ENCODE measurements at places on chromosomes 1 and 21.

- no peak for DNase-seq
Observed at GRCh38 chr1:8351693-8352470, 34.0 kb downstream of the SLC45A1 start.

- no peak for DNase-seq
Observed at GRCh38 chr21:14259747-14260146, 43.8 kb downstream of the RBM11 start.

DNA sequence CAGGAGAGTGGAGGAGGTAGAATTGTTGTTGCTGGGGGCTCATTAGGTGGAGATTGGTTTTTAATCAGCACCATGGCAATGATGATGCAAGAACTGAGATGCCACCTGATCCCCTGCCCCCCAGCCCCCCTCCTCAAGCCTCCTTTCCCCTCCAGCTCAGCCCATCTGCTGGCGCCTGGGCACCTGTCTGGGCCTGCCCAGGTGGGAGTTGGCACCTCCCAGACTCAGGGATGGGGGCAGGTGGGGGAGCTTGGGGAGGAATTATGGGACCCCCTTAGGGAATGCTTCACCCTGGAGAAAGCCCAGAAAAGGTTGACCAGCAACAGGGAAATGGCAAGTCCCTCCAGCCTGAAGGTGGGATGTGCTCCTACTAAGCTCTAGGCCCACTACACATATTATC lies 1.5 kb upstream of the NHLH1 start:
- no peak for DNase-seq

- DNase-seq, result no peak
Observed at GRCh38 chr1:184080309-184080708, 28.8 kb downstream of the TSEN15 start.

DNA sequence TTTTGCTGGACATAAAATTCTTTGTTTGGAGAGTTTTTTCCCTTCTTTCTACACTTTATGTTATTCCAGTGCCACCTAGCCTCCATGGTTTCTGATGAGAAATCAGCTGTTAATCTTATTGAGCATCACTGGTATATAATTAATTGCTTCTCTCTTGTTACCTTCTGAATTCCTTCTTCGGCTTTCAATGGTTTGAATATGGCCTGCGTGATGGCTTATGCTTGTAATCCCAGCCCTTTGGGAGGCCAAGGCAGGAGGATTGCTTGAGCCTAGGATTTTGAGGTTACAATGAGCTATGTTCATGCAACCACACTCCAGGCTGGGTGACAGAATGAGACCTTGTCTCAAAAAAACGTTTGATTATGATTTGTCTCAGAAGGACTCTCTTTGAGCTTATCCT lies 13.0 kb upstream of the CNIH4 start:
- DNase-seq, result no peak

DNA sequence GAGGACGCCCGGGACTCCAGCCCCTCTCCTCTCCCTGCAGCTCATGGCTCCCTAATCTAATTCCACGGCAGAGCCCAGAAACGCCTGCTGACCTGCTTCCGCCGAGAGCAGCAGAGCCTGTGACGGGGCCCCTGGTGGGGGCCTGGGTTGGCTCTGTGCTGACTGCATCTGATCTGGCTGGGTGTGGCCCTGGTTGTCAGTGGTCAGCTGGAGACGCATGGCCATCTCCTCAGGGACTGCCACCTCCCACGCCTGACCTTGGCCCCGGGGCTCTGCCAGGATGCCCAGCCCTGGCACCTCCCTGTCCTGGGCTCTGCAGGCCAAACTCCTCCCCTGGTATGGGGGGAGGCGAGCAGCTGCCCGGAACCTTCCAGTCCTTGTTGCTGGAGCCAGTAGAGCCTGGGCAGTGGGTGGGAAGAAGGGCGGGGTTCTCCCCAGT lies 1.1 kb upstream of the PLCH2 start:
- no peak for DNase-seq

DNA sequence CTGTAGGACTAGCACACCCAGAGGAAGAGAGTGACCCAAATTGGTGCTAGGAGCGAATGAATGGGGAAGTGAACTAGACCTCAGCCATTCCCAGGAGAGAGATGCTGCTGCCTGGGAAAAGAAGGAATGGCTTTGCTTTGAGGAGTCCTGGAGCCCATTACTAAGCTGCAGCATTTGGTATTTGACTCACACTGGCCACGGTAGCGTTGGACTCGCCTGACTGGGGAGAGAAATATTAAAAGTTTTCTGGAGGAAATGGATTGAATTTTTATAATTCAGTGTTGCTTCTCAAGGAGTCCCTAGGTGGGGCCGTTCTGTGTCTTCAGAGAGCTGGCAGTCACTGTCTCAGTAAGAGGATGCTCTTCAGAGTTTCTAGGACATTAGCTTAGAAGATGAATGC lies 40.2 kb downstream of the PIK3CD start:
- DNase-seq, result no peak

GRCh38 chr1:53734650-53735211 lies 4.2 kb downstream of the GLIS1 start:
- no peak for DNase-seq

GRCh38 chr1:178189814-178190213 lies 95.9 kb downstream of the RASAL2 start:
- DNase-seq, result no peak

DNA sequence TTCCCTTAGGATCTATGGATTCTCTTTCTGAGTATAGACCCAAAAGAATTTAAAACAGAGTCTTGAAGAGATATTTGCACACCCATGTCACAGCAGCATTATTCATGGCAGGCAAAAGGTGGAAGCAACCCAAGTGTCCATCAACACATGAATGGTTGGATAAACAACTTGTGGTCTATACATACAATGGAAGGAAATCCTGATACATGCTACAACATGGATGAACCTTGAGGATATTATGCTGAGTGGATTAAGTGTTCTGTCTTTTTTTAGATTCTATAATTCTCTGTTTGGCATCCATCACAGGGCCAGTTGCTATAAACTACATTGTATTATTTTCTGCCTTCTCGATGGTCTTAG lies 39.8 kb downstream of the PTPN14 start:
- DNase-seq, result no peak

GRCh38 chr1:30383221-30383711 lies 340.1 kb downstream of the MATN1 start:
- DNase-seq, result no peak

DNA sequence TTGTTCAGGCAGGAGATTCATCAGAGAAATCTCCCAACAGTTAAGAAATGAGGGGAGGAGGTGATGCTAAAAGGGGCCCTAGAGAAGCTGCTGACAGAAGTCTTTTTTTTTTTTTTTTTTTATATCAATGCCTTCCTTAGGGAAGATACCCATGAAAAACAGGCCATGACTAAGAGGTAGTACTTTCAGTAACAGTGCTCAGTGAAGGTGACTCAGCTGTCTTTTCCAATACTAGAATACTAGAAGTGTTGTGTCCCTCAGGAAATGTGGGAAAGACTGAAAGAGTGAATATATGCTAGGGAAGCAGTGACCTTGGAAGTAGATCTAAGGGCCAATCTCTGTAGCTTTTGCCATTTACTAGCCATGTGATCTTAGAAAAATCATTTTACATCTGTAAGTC lies 52.4 kb upstream of the SLFNL1 start:
- no peak for DNase-seq

- no peak for DNase-seq
Observed at GRCh38 chr1:181504399-181504842, 21.1 kb downstream of the CACNA1E start.

GRCh38 chr1:89855413-89856123 lies 34.7 kb downstream of the LRRC8D start:
- no peak for DNase-seq

GRCh38 chr1:201359873-201360210 lies 17.6 kb downstream of the TNNT2 start:
- no peak for DNase-seq

GRCh38 chr1:230303069-230303468 lies 123.1 kb downstream of the PGBD5 start:
- no peak for DNase-seq
